ENCODE measurements at places on chromosomes 7 and 10.

DNA sequence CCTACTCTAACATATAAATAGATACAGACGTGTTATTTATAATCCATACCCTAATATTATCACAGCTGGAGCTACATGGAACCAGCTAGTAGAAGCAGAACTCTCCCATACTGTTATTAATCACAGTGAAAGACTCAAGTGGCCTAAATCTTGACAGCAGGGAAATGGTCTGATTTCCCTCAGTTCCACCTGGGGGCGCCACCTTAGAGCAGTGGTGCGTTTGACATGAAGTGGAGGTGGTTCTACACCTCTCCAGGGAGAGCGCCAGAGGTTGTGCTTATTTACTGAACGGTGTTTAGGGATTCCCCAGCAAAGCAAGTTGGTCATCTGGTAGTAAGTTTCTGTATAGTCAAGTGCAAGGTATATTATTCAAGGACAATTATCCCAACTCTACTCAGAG is 17.6 kb downstream of the DNTT start:
- no peak for DNase-seq

DNA sequence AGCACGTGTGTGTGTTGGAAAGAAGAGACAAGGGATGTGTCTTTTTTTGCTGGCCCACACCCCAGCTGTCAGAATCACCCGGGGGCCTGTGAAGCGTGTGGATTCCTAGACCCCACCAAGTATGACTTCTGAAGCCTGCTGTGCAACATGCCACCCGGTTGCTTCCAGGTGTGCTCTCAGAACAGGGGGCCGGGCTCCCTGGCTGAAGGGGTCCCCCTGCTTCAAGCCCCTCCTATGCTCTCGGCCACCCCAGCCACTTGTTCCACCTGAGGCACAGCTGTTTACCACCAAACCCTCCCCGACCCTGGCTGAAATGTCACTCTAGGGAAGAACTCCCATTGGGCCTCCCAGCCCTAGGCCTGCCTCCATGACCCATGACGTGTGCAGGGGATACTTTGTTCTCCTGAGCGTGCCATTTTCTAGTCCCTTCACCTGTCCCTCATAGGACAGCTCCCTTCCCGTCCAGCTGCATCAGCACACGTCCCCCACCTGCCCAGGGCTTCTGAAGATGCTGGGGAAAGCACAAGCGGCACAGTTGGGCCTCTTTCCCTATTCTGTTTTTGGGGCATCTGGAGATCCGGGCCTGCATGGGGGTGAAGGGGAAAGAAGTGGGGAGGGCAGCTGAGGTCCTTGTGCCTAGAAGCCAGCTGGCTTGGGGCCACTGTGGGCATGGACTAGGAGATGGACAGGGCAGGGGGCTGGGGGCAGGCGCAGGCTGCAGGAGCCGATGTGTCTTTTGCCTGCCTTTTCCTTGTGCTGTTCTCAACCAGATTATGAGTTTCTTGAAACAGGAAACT is 33.3 kb downstream of the CRHR2 start:
- DNase-seq, result no peak

GRCh38 chr7:40733578-40733977 is 598.8 kb downstream of the SUGCT start:
- DNase-seq, result no peak

- DNase-seq, result no peak
These were observed 20.2 kb upstream of the INSIG1 start for GRCh38 chr7:155277385-155277994.

DNA sequence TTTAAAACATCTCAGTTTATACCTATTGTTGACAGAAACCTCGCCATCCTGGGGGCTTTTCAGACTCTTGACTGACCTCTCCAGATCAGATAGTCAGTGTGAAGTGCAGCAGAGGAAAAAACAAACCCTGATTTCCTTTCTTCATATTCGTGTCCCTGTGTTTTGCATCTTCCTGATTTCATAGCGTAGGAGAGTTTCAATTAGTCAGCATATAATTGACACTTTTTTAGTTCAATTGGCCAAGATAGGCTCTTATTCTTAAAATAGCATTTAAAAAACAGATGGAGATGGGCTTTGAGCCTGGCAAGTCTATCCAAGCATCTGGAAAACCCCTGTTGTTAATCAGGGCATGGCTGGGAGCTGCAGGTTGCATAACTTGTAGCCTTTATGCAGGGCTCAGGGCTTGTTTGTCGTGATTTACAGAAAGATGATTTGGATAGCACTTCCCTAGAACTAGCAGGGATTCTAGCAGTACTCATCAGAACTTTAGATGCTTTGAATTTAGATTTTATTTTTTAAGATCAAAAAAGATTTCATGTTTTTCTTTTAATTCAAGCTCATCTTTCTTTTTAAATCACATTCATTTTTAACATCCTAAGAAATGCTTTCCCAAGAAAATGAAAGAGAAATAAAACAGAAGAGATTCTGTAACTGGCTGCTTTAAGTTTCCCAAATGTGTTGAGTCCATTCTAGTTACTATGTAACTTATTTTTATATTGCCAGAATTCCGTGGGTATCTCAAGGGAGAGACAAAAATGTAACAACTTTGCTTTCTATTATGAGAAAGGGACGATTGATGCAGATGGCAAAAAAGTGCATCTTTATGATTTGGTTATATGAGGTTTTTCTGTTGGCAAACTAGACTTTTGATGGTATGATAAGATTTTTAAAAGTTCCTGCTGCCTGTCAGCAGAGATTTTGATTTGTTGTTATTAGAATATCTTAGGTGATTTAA is 270.8 kb upstream of the FZD8 start:
- DNase-seq, result no peak

GRCh38 chr10:125057158-125058001 is 103.0 kb downstream of the CTBP2 start:
- no peak for DNase-seq

DNA sequence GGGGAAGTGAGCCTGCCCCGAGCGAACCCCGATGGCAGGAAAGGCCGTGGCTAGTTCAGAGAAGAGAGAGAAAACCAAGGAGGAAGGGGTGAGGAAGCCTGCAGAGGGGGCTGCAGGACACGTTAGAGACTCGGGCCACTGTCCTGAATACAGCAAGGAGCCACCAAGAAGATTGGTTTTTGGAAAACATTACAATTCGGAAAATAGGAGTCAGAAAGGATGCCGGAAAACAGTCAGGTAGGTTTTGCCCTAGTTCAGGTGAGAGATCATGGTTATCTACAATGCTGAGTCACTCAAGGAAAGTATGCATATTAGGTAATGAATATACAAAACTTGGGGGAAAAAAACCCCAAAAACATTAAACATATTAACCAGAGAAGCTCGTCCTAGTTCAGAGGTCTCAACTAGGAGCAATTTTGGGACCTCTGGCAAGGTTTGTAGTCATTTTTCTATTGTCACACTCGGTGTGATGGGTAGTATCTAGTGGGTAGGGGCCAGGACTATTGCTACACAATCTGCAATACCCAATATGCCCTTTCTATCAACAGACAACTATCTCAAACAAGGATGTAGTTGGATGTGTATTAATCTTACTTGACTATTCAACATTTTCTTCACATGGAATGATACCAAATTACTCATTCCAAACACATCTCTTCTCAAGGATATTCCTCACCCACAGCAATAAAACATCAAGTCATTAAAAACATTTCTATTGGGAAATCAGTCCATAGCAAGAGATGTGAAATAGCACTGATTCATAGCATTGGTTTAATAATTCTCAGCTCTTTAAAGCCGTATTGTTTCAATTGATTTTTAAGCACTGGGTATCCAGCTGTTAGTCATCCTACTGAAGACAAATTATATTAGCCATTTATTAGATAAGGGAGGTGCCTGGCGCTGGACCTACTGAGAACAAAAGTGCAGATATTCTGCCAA is 74.4 kb upstream of the RSU1 start:
- peak; percentile 48 for DNase-seq

GRCh38 chr10:95821720-95822119 is 65.8 kb downstream of the ENTPD1 start:
- no peak for DNase-seq

DNA sequence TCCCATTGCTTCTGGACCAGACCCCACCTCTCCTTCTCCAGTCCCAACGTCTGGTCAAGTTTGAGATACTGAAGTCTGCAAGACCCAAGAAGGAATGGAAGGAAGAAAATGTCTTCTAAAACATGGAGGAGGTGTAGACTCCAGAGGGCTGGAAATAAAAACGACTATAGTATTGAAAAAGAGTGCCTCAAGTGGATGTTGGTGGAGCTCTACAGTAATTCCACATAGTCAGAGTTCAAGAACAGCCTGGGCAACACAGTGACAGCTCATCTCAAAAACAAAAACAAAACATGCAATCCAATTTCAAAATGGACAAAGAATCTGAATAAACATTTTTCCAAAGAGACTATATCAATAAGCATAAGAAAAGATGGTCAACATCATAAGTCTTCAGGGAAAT is 2.3 kb upstream of the PCGF6 start:
- DNase-seq, result no peak

- no peak for DNase-seq
These were observed 47.1 kb downstream of the HIBADH start for GRCh38 chr7:27615420-27616185.

- DNase-seq, result no peak
These were observed 41.4 kb upstream of the PITRM1 start for GRCh38 chr10:3213758-3214515.

DNA sequence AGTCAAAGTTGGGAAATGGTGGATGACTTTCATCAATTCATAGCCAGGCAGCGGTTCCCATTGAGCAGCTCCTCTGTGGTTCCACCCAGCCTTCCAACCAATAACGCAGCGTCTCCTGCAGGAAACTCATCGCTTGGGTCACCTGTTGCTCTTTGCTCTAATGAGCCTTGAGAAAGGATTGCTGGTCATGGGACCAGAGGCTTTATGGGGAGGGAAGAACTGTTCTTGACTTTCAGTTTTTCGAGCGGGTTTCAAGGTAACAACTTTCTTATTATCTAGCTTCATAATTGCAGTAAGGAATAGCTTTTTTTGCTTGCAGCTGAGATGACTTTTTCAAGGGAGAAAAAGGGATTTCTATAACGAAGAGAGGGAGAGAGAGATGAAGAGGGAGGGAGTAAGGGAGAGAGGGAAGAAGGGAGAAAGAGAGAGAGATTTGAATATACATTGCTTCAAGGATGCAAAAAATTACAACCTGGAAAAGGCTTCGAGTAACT is 405 bp upstream of the ENTPD1 start:
- no peak for DNase-seq

- DNase-seq, result no peak
These were observed 2.9 kb downstream of the MNX1 start for GRCh38 chr7:157007470-157008066.

GRCh38 chr10:48770561-48771089 is 86.0 kb downstream of the WDFY4 start:
- DNase-seq, result no peak

GRCh38 chr7:101941481-101942383 is 124.3 kb downstream of the CUX1 start:
- DNase-seq, result no peak

DNA sequence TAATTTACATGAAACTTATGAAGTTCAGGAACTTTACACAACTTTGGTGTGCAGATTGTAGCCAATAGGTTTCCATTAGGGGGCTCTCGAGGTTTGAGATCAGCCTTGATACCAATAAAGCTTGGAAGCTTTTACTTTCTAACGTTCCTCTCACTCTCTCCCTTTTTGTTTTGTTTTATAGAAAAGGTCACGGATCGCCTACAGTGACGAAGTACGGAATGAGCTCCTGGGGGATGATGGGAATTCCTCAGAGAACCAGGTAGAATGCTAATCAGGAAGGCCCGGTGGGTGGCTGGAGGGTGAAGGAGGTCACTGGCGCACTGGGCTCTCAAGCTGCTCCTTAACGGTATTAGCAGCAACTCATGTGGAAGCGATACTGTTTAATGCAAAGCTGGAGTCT is 79.9 kb downstream of the VTI1A start:
- DNase-seq, result no peak
